ENCODE measurements at places on chromosomes 6 and 20.

GRCh38 chr6:56916849-56917551, 37.9 kb upstream of the BEND6 start:
- DNase-seq: no peak

DNA sequence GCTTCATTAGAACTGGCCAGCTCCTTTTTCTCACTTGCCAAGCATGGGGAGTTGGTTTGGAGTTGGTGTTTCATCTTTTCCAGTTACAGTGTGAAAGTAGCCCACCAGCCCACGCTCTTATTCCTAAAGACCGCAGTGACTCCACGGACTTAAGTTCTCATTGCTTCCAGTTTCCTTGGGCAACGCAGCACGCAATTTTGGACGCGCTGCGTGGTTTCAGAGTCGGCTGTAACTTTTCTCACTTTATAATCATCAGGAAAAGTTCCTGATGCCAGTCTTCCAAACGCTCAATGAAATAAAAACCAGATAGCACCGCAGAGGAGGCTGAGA, 381 bp upstream of the PEX7 start:
- peak; percentile 26 for DNase-seq

DNA sequence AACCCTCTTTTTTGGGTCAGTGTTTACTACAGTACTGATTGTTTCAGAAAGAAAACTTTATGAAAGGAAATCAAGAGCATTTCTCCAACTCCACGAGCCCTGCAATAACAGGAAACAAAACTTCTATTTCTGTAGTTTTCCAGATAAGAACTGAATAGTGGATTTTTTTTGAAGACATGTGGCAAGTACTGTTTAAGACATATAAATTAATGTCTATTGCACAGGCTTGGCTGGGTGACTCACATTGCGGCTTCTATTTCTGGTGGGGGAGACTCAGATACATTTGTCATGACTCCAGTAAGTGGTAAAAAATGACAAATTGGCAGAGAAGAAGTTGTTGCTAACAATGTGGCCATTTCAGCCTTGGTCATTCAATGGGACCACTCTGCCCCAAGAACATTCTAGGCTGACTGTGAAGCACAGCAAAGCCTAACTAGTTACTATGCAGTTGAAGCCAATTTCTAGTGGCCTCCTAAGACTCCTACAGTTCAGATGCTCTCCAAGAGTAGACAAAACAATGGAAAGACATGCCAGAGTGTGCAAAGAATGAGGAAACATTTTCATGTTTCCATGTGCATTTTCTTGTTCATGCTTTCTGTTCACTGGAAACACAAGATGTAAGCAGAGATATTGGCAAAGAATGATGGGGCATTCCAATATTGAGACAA, 200.9 kb downstream of the EDN1 start:
- DNase-seq: peak; percentile 55

DNA sequence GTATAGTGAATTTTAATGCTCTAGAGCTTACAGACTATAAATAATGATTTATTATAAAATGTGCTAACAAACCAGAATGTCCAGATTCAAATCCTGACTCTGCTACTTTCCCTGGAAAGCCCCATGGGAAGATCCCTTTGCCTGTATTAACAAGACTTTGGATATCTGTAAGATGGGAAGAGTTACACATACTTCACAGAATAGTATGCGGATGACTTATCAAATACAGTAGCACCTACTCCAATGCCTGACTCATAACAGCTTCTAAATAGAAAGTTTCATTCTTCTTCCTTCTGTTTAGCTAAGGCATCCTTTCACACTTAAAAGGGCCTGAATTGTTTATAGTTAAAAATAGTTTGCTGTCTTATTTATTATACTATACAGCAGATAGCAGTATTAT, 166.3 kb downstream of the KCNQ5 start:
- DNase-seq: peak; percentile 28

DNA sequence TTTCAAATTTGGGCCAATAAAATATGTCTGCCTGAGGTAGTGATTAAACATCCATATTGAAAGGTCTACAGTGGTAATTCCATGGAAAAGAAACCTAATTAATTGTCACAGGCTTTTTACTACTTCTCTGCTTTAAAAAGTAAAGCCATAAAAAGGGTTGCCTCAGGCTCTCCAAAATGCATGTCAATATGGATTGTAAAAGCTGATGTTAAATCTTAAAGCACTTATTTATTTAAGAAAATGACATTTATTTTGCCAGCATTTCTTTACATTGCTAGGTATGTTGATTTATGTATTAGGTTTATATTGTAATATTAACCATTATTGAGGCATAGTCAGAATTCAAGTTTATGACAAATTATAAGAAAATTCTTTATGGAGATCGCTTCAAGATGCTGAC, 133.2 kb downstream of the OPN5 start:
- DNase-seq: no peak

- no peak for DNase-seq
Measured at GRCh38 chr6:2502998-2503674, 247.6 kb downstream of the MYLK4 start.

DNA sequence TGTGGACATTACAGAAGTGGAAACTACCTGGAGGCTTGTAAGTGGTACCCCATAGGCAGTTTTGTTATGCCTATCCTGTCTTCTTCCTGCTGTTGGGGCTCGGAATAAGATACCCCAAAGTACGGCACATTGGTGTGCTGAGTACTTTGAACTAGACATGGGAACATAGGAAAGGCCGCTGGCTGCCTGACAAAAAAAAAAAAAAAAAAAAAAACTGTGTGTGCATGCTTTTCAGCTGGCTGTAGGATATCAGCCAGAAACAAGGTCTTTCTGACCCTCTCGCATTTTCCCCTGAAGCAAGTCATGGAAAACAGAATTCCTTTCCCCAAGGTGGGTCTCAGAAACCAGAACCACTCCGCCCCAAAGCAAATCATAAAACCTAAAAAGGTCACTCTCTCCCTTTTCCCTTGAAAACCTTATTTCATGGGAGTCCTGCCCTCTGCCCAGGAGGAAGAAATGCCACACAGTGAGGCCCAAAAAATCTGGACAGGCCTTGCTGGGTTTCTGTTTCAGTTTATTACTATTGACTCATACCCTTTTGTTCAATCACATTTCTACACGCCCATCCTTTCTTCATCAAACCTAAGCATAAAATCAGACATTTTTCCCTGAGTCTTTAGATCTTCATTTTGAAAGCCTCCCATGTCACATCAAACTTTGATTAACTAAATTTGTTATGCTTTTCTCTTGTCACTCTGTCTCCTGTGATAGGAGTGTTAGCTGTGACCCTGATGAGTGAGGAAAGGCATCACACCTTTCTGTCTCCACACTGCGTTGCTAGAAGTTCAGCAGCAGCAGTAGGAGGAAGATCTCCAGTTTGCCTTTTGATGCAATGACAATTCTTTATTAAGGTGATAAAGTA, 17.2 kb downstream of the SLC2A12 start:
- no peak for DNase-seq

DNA sequence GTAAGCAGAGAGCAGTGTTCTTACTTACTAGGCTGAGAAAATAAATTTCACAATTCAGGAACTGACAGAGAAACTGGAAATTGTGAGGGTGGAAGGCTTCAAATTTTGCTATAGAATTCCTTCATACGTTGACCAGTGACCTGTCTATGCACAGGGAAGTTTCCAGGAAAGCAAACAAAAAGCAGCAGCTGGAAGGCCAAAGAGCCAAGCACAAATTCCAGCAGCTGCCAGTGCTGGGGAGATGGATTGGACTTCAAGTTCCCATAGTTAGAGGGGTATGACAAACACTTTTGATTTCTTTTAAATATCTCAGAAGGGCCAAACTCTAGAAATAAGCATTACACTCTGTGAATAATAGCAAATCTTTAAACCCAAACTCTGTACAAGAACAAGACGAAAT, 299.1 kb upstream of the KCNQ5 start:
- no peak for DNase-seq

GRCh38 chr6:64238071-64238470, 602.5 kb downstream of the PHF3 start:
- DNase-seq: no peak

DNA sequence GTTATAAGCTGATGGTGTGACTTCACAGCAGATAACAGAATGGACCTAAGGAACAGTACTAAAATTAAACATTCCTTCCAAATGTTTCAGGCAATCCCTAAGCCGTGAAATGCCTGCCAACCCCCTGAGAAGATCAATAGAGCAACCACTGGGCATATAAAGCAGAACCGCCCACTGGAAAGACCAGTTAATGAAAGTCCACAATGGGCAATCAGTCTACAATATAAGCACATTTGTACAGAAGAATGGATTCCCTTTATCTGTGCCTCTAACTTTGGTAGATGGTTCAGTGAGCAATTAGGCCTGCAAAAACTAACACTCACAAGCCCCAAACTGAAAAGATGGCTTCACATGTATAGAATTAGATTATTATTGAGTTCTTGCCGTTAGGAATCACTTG, 286.6 kb downstream of the UBE3D start:
- DNase-seq: no peak
